ENCODE measurements at places on chromosomes 2 and 18.

DNA sequence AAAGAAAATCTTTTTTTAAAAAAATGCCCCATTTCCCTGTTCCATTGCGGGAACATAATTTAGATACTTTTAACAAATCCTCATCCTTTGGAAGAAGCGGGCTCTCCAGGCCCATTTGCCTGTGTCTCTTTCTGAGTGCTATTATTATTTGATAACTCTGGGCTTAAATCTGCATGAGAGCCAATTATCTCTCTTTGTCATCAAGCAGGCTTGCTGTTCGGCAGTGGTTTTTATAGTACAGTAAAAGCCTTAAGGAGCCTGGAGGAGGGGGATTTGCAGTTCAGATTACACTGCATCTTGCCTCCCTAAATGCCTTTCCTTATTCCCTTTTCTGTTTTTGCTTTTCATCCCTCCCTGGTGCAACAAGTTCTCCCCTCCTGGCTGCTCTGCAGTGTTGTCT, 50.6 kb downstream of the CELF4 start:
- DNase-seq, result no peak

- no peak for DNase-seq
Observed at GRCh38 chr2:64192664-64193105, 48.5 kb upstream of the PELI1 start.

DNA sequence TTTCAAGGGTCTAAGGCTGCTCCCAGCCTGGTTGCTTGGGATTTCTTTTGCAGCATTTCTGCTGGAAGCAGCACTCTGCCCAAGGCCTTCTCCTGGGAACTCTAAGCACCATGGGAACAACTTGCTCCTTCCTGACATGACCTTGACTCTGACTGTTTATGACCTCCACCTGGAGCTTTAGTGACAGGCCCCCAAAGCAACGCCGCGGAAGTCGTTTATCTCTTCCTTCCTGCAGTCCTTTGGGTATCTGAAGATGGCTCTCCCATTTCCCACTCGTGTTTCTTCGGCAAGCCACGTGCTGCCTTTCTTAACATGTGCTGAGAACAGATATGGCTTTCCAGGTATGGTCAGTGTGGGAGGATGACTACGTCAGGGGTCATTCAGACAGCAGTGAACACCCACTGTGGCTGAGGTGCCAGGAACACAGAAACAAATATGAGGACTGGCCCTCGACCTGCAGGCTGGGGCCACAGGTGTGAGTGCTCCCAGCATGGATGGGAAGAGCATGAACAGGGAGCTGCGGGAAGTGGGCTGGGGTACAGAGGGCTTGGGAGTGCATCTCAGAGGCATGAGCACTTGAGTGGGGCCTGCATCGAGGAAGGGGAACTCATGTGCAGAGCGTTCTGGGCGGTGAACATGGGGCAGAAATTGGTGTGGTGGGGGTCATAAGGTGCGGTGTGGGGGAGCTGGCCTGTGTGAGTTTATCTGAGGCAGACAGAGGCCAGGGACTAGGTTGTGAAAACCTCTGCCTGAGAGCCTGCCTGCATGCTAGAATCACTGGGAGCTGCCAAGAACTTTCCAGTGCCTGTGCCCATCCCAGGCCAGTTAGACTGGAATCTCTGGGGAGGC, 140.5 kb downstream of the TSN start:
- no peak for DNase-seq

DNA sequence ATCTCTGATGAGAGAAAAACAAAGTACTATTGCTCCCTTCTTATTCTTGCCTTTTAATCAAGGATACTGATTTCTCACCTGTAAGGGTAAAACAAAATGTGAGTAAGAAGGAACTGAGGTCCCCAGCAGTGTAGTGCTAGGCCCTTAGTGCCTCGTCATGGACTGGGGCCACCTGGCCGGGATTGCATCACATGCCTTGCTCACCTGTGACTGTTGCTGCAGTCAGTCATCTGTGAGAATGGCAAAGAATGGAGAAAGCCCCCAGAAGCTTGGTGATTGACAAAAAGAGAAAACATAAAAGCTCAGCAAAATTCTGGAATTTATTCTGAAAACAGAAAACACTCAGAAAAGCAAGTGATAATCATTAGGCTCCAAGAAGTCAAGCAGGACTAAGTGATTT, 63.4 kb downstream of the SPATS2L start:
- DNase-seq, result no peak

DNA sequence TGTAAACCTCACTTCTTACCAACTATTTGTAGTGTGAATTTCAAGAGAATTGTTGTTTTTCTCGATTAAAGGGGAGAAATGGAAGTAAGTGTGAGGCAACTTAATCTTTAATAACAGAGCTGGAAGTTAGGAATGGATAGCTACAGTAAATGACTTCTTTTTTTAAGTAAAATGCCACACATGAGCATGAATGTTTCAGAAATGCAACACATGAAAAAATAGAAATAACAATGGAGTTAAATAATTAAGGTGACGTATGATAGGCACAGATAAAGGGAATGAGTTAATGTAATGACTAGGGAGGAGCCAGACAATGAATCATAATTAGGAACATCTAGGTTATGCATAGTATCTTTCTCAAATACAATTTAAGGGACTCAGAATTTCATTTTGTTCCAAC, 3.4 kb downstream of the REL start:
- no peak for DNase-seq
